ENCODE measurements at places on chromosomes 4 and X.

DNA sequence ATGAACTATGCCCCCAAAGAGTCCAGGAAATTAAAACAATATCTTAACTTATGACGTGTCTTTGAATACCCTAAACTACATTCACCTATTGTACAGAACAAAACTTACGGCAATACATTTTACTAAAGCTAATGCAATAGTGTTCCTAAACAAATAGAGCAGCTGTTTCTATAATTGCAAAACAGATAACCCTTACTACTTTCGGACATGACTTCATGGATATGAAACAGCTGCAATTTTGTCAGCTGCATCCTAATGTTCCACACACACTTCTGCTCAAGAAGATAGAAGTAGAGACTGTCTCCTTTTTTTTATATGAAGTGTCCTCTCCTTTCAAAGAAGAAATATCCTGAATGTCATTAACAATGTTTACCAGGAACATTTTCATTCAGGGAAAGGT lies 174.9 kb downstream of the ACTRT1 start:
- H3K4me1 ChIP-seq = no peaks in the 10 kb centered on the region
- H3K4me3 ChIP-seq = no peak overlapping the region
- H3K36me3 ChIP-seq = no peaks in the 10 kb centered on the region
- DNase-seq = no peak
- no peak overlapping the region for H3K27ac ChIP-seq

GRCh38 chrX:37590047-37590446 lies 18.6 kb downstream of the LANCL3 start:
- H3K27me3 ChIP-seq = peaks cover 4% of the 10 kb centered on the region
- DNase-seq = no peak
- no peaks in the 10 kb centered on the region for H3K36me3 ChIP-seq
- no peaks in the 10 kb centered on the region for H3K4me1 ChIP-seq

GRCh38 chrX:1534301-1535168 lies 2.5 kb downstream of the P2RY8 start:
- peaks cover 7% of the 10 kb centered on the region for H3K36me3 ChIP-seq
- peak overlapping the region; percentile 99 for H3K27ac ChIP-seq
- peaks cover 11% of the 10 kb centered on the region for H3K4me1 ChIP-seq
- peak overlapping the region; percentile 98 for H3K4me3 ChIP-seq

DNA sequence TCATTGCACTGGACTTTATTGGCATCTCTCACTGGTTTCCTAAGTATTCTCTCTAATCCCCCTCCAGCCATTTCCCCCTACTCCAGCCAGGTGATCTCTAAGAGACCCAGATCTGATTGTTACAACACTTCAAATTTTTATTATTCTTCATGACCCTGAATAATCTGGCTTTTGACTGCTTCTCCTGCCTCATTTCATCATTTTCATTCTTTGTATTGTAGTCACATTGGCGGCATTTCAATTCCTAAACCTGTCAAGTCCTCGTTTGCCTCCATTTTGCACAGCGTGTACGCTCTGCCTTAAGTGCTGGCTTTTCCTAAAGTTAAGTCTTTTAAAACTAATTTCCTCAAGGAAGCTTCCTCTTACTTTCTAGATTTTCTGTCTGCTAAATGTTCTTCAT lies 31.6 kb downstream of the UBE2K start:
- no peak overlapping the region for H3K4me3 ChIP-seq
- peak overlapping the region; percentile 64 for H3K27ac ChIP-seq
- DNase-seq = no peak
- peaks cover 42% of the 10 kb centered on the region for H3K36me3 ChIP-seq
- no peaks in the 10 kb centered on the region for H3K27me3 ChIP-seq

DNA sequence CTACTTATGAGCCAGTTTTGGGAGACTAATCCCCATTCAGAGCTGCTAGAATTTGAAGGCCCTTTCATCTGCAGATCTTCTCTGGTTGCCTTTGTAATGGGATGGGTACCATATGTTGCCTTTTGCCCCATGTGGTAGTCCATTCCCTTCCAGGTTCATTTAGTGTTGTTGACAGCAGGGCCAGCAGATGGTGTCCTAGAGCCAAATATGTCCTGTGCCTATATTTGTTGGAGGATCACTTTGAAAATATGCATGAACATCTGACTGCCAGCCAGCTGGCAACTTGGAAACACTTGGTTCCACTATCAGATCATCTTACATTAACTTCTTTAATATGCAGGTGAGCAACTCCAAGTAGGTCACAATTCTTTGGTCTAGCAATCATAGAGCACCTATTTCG lies 30.4 kb downstream of the CFAP299 start:
- no peak overlapping the region for H3K27ac ChIP-seq
- peaks cover 21% of the 10 kb centered on the region for H3K4me1 ChIP-seq
- DNase-seq = peak; percentile 74
- H3K36me3 ChIP-seq = no peaks in the 10 kb centered on the region
- no peaks in the 10 kb centered on the region for H3K27me3 ChIP-seq

GRCh38 chr4:81675791-81676393 lies 204.2 kb upstream of the RASGEF1B start:
- no peak overlapping the region for H3K4me3 ChIP-seq
- H3K27me3 ChIP-seq = peaks cover 5% of the 10 kb centered on the region
- H3K27ac ChIP-seq = no peak overlapping the region
- H3K4me1 ChIP-seq = no peaks in the 10 kb centered on the region
- DNase-seq = no peak
- H3K36me3 ChIP-seq = no peaks in the 10 kb centered on the region

GRCh38 chr4:153497988-153498967 lies 32.1 kb downstream of the TMEM131L start:
- DNase-seq = no peak
- peak overlapping the region; percentile 81 for H3K4me3 ChIP-seq
- no peaks in the 10 kb centered on the region for H3K36me3 ChIP-seq
- H3K4me1 ChIP-seq = peaks cover 94% of the 10 kb centered on the region
- H3K27ac ChIP-seq = peak overlapping the region; percentile 94

GRCh38 chr4:2795893-2796848 lies 3.3 kb downstream of the SH3BP2 start:
- H3K27me3 ChIP-seq = no peaks in the 10 kb centered on the region
- no peaks in the 10 kb centered on the region for H3K36me3 ChIP-seq
- peak overlapping the region; percentile 51 for H3K27ac ChIP-seq
- H3K4me3 ChIP-seq = no peak overlapping the region
- no peak for DNase-seq

GRCh38 chr4:27472364-27472763 lies 611.7 kb downstream of the STIM2 start:
- H3K27ac ChIP-seq = no peak overlapping the region
- no peak for DNase-seq
- H3K36me3 ChIP-seq = no peaks in the 10 kb centered on the region

- no peaks in the 10 kb centered on the region for H3K4me1 ChIP-seq
- peaks cover 16% of the 10 kb centered on the region for H3K27me3 ChIP-seq
- H3K27ac ChIP-seq = no peak overlapping the region
- H3K4me3 ChIP-seq = no peak overlapping the region
- H3K36me3 ChIP-seq = no peaks in the 10 kb centered on the region
- DNase-seq = no peak
Observed at GRCh38 chrX:107348051-107348450, 101.4 kb upstream of the FRMPD3 start.

DNA sequence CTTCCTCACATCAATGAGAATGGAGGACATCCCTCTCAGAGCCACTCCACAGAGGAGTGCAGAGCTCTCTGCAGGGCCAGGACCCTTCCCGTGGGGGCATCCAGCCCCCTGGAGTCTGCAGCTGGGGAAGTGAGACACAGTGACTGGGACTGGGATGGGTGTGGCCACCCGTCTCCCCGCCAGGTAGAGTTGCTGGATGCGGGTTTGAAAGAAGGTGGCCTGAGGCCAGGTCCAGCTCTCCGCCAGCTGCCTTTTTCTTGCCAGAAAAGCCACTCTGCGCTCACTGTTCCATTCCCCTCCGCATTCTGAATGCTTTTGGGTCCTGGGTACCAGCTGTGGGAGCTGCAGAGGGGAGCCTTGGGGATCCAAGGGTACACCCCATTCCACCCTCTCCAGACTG lies 82.6 kb downstream of the ABLIM2 start:
- H3K4me3 ChIP-seq = no peak overlapping the region
- H3K36me3 ChIP-seq = no peaks in the 10 kb centered on the region
- DNase-seq = no peak
- peaks cover 2% of the 10 kb centered on the region for H3K27me3 ChIP-seq

GRCh38 chr4:1329408-1330371 lies 17.3 kb upstream of the UVSSA start:
- H3K4me1 ChIP-seq = peaks cover 17% of the 10 kb centered on the region
- peak; percentile 58 for DNase-seq
- H3K27ac ChIP-seq = peak overlapping the region; percentile 95

DNA sequence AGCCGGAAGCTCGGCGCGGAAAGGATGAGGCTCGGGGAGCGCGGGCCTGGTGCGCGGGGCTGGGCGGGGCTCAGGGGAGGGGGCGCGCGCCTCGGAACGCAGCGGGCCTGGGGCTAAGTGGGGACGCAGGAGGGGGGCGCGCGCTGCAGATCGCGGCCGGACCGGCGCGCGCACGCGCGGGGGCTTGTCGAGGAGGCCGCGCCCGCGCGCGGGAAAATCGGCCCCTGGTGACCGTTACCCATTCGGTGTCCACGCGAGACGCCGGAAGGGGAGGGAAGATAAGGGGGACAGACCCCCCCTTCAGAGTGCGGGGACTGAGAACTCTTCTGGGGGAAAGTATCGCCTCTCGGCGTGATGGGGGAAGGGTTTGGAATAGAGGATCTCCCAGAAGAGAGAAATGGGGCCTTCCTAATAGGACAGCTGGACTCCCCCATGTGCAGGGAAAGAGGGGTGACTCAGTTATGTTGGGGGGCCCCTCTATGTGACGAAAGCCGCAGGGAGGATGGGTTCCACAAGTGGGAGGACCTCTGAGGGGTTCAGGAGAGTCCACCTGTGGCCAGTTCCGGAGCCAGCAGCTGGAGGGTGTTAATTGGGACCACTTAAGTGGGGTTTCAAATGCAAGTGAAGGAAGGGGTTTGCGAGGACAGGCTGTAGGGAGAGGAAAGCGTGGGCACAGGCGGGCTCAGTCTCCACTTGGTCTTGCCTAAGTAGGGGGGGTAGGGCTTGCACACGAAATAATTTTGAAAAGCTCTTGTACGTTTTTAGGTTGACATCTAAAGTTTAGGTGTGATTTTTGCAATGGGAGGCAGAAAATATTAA lies 584 bp downstream of the SUV39H1 start:
- DNase-seq = no peak
- no peaks in the 10 kb centered on the region for H3K36me3 ChIP-seq
- H3K4me3 ChIP-seq = peak overlapping the region; percentile 69
- H3K27ac ChIP-seq = peak overlapping the region; percentile 83
- no peaks in the 10 kb centered on the region for H3K27me3 ChIP-seq

- peaks cover 14% of the 10 kb centered on the region for H3K27me3 ChIP-seq
- H3K36me3 ChIP-seq = no peaks in the 10 kb centered on the region
- DNase-seq = no peak
- no peak overlapping the region for H3K4me3 ChIP-seq
Observed at GRCh38 chrX:106912864-106913263, 7.3 kb upstream of the CLDN2 start.

- DNase-seq = no peak
- no peak overlapping the region for H3K27ac ChIP-seq
- H3K4me3 ChIP-seq = no peak overlapping the region
- H3K4me1 ChIP-seq = no peaks in the 10 kb centered on the region
- H3K27me3 ChIP-seq = no peaks in the 10 kb centered on the region
Observed at GRCh38 chr4:140485939-140486338, 12.2 kb downstream of the MGAT4D start.

GRCh38 chrX:38868941-38869401 lies 67.7 kb downstream of the MID1IP1 start:
- no peak overlapping the region for H3K4me3 ChIP-seq
- no peaks in the 10 kb centered on the region for H3K27me3 ChIP-seq
- no peak overlapping the region for H3K27ac ChIP-seq
- H3K36me3 ChIP-seq = no peaks in the 10 kb centered on the region

DNA sequence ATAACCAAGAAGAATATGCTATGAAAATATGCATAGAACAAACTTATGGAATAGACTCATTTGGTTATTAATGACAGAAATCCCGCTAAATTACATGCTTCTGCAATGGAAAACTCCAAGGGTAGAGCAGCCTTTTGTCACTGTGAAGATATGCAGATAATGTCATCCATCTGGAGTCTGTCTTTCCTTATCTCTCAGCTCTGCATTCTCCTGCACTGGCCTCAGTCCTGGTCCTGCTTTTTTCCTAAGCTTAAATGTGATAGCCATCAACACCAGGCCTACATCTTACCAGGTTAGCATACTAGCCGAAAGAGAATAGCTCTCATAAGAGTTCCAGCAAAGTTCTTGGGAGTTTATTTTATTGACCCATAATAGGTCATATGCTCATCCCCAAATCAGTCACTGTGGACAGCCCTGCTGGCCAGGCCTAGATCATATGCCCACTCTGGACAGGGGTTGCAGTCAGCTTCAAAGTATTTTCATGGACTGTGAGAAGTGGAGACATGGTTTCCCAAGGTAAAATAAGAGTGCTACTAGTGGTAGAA lies 86.5 kb upstream of the LEF1 start:
- H3K27me3 ChIP-seq = no peaks in the 10 kb centered on the region
- no peak overlapping the region for H3K4me3 ChIP-seq
- H3K36me3 ChIP-seq = peaks cover 13% of the 10 kb centered on the region
- no peak for DNase-seq
- H3K27ac ChIP-seq = no peak overlapping the region

- H3K36me3 ChIP-seq = no peaks in the 10 kb centered on the region
- H3K27me3 ChIP-seq = peaks cover 4% of the 10 kb centered on the region
- no peak overlapping the region for H3K27ac ChIP-seq
- no peak overlapping the region for H3K4me3 ChIP-seq
Observed at GRCh38 chr4:54561940-54562339, 95.8 kb upstream of the KIT start.

DNA sequence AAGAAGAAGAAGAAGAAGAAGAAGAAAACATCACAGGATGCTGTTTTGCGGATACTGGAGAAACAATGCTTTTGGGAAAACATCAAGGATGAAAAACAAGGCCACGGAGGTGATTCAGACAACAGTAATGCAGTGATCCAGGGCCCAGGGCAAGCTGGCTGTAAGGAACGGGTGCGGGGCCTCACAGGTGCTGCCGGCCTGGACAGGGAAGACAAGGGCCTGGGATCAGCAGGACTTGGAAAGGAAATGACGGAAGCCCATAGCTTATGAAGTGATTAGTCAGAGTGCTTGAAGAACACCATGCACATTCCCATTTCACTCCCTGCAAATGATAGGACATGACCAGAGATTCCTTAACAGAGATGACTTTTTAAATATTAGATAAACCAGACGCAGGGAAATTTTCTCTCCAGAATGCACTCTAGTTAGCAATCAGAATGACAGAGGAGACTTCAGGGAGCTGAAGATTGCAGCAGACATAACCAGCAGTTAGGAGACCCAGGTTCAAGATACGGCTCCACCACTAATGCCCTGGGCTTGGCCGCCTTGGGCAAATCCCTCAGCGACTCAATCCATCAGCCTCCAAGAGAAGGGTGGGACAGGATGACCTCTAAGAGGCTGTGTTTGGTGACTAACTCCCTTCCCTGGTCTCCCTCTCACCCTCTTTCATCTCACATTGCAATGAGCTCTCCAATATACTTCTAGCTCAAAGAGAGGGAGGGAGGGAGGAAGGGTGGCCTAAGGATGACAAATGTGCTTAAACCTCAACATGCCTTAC lies 54.1 kb downstream of the APBB2 start:
- peaks cover 19% of the 10 kb centered on the region for H3K27me3 ChIP-seq
- H3K36me3 ChIP-seq = no peaks in the 10 kb centered on the region
- H3K4me3 ChIP-seq = no peak overlapping the region
- H3K4me1 ChIP-seq = no peaks in the 10 kb centered on the region

- no peak overlapping the region for H3K27ac ChIP-seq
- peaks cover 22% of the 10 kb centered on the region for H3K27me3 ChIP-seq
- no peaks in the 10 kb centered on the region for H3K4me1 ChIP-seq
- no peak for DNase-seq
- H3K4me3 ChIP-seq = no peak overlapping the region
Observed at GRCh38 chr4:104462641-104463040, 32.1 kb downstream of the CXXC4 start.

- no peaks in the 10 kb centered on the region for H3K27me3 ChIP-seq
- no peak for DNase-seq
- H3K4me3 ChIP-seq = no peak overlapping the region
- H3K36me3 ChIP-seq = no peaks in the 10 kb centered on the region
- H3K4me1 ChIP-seq = no peaks in the 10 kb centered on the region
Observed at GRCh38 chrX:115898382-115899001, 272.1 kb upstream of the AGTR2 start.
